Nucleus accumbens (tissue), 56 donors: ENCODE measurements at places on chromosomes 7 and 10.

DNA sequence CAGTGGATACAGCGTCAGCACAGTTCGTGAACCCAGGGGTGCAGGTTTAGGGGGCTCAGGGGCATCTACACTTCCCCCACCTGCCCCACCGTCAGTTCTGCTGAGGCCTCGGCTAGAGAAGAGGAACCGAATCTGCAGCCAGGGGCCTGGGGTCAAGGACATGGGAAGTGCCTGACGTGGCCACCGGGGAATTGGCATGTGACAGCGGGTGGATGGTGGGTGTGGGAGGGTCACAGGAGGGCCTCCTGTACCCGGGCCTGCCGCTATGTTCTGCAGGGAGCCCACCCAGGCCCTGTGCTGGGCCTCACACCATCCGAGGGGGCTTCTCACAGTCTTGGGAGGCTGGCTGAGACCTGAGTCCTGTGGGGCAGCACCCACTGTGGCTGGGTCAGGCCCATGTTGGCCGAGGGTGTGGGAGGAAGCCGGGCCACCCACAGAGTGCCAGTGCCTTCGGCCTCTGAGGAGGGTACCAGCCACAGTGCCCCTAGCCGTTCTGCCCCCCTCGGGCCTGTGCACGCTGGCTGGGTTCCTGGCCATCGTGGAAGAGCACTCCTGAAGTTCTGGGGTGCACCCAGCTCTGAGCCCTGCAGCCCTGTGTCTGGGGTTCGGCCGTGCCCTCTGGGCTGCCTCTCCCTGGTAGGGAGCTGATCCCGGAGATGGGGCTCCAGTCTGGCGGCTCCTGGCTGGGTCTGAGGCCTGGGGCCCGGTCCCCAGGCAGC, 5.9 kb downstream of the TTYH3 start:
- DNase-seq, result no peak

GRCh38 chr10:28072573-28072972, 73.7 kb upstream of the ODAD2 start:
- no peak for DNase-seq

DNA sequence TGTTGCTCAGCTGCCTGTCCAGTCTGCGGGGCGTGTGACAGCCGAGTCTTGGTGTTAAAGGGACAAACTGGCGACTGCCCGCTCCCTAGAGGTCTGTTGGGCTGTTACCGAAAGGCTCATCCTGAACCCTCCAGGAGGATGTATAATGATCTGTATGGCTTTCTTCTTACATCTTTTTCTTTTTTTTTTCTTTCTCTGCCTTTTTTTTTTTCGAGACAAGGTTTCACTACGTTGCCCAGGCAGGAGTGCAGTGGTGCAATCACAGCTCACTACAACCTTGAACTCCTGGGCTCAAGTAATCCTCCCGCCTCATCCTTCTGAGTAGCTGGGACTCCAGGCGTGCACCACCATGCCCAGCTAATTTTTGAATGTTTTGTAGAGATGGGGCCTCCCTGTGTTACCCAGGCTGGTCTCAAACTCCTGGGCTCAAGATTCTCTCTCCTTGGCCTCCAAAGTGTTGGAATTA, 857 bp downstream of the INTS15 start:
- DNase-seq, result no peak

DNA sequence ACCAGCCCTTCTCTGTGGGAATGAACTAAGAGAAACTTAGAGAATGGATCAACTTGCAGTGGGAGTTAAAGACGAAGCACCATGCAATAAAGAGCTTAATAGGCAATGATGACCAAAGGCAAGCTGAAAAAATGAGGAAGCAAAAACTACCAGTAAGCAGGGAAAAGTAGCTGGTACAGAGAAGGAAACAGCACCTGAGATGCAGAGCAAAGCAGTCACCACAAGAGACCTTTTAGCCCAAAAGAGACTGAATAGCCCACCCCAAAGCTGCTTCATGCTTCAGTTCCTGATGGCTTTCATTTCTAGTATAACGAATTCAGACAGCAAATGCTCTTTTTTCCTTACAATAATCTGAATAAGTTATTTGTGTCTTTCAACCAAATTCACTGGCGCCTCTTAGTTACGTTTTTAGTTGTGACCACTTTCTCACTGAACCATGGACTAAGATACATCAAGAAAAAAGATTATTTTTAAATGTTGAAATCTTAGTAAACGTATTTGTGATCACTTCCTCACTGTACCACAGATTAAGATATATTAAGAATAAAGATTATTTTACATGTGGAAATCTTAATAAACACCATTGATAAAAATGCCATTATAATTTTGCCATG, 76.0 kb downstream of the USP6NL start:
- DNase-seq, result no peak

DNA sequence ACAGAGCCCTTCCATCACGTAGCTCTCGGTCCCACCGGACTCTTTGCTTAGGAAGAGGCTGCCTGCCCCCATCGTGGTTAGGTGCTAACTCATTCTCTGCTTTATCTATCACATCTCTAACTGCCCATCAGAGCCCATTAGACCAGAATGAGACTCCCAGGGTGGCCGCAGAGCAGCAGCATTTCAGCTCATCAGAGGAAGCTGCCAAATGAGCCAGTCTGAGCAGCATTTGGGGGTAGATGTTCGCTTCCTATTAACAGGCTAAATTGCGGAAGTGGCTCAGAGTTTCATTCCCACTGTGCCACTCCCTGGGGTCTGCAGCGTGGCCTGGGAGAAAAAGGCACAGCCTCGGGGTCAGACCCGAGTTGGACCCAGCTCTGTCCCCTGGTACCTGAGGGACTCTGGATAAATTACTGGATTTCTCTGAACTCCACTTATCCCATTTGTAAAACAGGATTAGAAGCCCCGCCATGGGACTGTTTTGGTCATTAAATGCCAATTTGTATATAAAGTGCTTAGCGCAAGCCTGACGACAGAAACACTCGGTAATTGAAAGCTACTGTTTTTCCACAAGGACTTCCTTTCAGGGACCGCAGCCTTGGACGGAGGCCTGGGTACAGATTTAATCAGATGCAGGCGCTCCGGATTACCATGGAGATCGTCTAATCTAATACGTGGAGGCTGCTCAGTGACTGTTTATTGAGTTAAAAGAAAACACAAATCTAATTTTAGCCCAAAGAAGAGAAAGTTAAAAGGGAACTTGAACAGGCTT, 73.8 kb upstream of the PRLHR start:
- DNase-seq, result peak; percentile 44

DNA sequence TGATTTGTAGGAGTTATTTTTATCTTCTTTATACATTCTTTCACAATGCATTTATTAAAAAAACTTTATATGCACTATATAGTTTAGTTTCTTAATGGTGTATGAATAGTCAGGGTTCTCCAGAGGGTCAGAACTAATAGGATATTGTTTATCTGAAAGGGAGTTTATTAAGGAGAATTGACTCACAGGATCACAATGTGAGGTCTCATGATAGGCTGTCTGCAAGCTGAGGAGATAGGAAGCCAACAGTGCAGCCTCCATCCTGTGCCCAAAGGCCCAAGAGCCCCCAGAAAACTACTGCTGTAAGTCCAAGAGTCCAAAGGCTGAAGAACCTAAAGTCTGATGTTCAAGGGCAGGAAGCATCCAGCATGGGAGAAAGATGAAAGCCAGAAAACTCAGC, 192.8 kb upstream of the AHR start:
- no peak for DNase-seq

DNA sequence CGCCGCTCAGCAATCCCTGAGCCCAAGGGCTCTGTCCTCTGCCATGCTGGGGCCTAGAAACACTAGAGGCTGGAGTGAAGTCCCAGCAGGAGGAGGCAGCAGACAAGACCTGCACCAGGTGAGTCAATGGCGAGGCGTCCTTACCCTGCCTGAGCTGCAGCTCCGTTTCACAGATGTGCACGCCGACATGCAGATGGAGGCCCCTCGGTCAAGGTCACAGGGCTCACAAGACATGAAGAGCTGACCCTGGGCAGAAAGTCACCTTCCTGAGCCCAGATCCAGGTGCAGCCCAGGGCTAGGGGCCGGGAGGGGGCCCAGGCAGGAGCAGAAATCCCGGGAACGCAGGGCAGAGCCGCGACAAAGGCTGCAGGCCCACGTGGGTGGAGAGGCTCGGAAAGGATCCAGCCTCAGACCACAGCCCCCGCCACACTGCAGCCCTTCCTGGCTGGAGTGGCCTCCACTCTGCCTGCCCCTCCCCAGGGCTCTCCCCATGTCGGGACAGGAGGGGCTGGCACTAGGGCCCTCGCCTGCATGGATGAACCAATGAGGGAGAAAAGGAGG, 23.8 kb downstream of the PDGFA start:
- no peak for DNase-seq

- DNase-seq, result no peak
These were observed 214.2 kb downstream of the ANK3 start for GRCh38 chr10:60175441-60175971.

DNA sequence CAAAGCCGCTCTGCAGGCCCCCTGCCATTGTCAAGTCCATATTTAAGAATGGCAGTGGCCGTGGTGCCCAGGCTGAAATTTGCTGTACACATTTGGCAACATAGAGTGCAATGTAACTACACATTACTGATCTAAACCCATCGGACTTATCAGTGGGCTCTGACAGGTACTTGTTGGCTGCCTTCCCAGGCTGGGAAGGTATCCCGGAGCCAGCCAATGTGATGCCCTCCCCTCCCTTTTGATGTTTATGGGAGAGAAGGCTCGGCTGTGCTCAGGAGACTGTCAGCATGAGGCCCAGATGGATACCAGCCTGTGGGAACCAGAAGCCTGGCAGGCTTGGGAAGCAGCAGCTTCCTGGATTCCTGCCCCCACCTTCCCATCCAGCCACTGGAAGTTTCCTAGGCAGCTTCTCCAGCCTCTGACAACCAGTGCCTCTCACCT, 146.1 kb upstream of the TCF7L2 start:
- no peak for DNase-seq

- DNase-seq, result no peak
These were observed 3.3 kb upstream of the NODAL start for GRCh38 chr10:70444744-70445143.

GRCh38 chr7:48262606-48263310, 91.5 kb downstream of the ABCA13 start:
- DNase-seq, result no peak

- DNase-seq, result no peak
These were observed 24.5 kb upstream of the MRC1 start for GRCh38 chr10:17784688-17785087.

DNA sequence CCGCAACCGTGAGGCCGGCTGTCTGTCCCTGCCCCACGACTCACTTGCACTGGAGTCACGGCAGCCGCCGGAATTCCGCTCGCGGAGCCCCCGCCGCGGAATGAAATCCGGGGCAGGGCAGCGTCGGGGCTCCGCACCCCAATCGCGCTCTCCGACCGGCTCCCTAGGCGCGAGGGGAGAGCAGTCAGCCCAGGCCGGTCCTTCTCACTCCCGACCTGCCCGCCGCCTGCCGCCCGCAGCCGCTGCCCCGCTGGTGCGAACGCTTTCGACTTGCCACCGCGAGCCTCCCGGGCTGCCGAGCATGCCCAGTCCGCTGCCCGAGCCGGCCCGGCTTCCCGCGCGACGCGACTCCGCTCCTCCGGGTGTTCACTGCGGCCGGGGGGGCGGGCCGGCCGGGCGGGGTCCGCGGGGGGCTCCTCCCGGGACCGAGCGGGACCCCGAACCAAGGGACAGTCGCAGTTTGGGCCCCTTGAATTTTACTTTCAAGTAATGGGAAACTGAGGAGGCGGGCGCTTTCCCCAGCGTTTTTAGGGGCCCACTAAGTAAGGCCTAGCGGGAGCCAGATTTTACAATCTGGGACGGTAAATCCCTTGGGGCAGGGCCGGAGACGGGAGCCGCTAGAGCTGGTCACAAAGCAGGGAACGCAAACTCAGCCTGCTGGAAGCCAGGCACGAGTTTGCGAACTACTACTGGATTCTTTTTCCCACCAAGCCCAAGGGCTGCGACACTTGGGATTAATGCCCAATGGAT, at the start of gene SGMS1:
Gene SGMS1 (minus strand): TSS at position 294 of the 750 bp plus-strand sequence. CDS start 279,842 bp downstream, outside the sequence.
- DNase-seq, result peak; percentile 89

DNA sequence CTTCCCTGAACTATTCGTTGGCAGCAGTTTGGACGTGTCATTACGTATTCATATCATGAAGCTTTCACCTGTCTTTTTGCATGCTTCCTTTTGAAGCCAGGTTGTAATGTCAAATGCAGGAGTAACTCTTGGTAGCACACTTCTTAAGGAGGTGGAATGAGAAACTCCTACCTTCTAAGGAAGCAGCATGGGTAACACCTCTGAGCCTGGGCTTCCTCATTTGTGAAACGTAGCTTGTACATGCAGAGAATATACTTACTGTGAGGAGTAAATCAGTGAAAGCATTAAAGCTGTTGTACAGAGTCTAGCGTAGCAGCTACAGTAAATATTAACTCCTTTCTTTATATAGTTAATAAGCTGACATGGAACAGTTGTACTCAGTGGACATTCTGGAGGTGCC, 21.1 kb downstream of the CUL1 start:
- no peak for DNase-seq

GRCh38 chr7:147465223-147465622, 1125.3 kb upstream of the C7orf33 start:
- no peak for DNase-seq

DNA sequence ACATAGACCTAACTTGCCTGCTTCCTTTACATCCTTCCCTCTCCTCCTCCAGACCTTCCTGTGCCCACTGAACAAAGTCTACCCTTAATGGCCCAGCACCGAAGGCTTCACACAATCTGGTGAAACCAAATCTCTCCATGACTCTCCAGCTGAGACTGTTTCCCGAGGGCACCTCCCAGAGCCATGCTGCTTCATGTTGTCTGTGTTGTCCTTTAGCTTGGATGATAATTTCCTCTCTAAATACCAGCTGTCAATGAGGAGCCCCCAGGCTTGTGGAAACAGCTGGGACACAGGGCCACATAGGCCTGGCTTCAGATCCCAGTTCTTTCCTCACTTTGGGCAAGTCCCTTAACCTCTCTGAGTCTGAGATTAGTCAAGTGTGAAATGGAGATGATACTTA, 54.3 kb downstream of the DLD start:
- DNase-seq, result no peak

DNA sequence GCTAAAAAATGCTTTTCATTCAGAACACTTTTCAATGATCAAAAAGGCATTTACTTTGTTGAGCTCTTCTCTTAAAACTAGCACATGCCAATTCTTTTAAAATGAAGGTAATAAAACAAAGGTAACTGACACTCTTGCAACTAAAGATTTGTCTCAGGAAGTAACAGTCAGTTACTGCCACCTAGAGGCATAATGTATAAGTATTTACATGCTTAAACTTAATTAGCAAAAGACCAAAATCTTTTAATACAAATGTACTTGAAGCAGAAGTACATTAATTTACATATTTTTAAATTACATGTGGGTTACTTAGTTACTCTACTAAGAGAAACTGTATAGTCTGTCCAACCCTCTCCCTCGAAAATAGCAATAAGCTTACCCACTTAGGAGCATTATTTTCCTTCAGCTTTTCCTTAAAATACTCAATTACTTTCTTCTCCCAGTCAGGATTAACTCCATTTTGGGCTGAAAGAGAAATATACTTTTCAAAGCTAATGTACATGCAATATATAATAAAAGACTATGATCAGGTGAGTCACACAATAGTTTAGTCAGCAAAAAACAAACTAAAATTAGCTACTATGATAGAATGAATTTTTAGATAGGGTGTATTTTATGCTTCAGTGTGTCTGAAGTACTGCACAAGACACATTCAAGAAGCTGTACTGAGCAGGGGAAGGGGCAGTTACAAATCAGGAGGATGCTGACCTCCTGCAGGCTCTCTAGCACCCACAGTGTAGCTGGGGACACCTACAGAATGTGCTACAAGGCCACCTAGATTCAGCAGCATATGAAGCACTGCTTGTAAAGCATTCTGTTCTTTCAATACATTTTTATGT, 13.0 kb downstream of the MCMBP start:
- DNase-seq, result no peak

GRCh38 chr7:111839261-111839660, 277.0 kb upstream of the IMMP2L start:
- no peak for DNase-seq

GRCh38 chr10:126586128-126586527, 84.4 kb downstream of the C10orf90 start:
- no peak for DNase-seq
